Stimulated activated CD4-positive, alpha-beta T cell treated with anti-CD3 and anti-CD28 coated beads, Interleukin-15, amount 100 ng/mL, for 48 hours (primary cell): ENCODE measurements at places on chromosomes 1 and 21.

GRCh38 chr1:218355278-218355677 is 10.1 kb downstream of the TGFB2 start:
- DNase-seq: no peak

DNA sequence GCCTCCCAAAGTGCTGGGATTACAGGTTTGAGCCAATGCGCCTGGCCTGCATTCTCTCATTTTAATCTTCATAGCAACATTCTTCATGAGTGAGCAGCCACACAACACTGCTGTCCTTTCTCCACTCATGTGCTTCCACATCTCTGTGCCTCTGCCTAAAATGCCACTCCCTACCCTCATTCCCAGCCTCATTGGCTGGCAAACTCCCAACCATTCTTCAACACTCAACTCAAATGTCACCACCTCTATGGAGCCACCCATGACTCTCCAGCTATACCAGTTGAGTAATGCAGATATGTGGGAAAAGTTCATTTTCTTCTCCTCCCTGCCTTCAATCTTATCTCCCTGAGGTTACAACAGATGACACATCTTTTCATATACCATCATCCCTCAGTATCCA is 53.9 kb upstream of the ZC3H12A start:
- DNase-seq: no peak

- no peak for DNase-seq
These were observed 95.5 kb downstream of the LYPLAL1 start for GRCh38 chr1:219269171-219269570.

DNA sequence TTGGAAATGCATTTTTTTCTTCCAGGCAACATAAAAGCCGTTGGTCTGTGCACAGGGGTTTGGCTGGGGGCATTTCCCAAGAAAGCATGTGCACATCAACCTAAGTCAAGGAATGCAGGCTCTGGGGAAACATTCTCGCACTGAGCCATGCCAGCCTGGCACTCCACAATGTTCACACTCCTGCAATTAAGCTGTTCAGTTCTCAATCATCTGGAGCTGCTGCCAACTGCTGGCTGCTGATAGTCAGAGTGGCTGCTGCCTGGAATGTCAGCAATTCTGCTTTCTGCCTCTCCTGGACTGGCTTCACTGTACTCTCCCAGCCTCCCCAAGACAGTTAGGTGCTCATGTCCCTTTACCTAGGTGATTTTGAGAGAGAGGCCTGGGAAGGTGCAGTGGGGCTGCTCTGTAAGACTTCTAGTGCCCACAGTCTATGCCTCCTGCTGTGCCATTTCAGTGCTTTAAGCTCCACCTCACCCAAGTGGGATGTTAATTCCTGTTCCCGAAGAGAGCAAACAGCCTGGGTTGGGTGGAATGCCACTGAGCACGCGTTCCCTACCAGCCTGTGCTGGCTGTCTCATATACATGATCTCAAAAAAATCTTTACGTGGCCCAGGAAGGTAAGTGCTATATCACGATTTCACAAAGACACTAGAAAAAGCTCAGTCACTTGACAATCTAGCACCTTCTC is 131.7 kb downstream of the BRINP2 start:
- DNase-seq: no peak

- DNase-seq: no peak
These were observed 1.7 kb downstream of the GPR137B start for GRCh38 chr1:236144033-236144432.

GRCh38 chr1:26814893-26815292 is 11.6 kb upstream of the ZDHHC18 start:
- DNase-seq: no peak
